ENCODE measurements at places on chromosomes 12 and 14.

- DNase-seq, result no peak
These were observed 173.3 kb upstream of the PARP11 start for GRCh38 chr12:4046495-4046840.

DNA sequence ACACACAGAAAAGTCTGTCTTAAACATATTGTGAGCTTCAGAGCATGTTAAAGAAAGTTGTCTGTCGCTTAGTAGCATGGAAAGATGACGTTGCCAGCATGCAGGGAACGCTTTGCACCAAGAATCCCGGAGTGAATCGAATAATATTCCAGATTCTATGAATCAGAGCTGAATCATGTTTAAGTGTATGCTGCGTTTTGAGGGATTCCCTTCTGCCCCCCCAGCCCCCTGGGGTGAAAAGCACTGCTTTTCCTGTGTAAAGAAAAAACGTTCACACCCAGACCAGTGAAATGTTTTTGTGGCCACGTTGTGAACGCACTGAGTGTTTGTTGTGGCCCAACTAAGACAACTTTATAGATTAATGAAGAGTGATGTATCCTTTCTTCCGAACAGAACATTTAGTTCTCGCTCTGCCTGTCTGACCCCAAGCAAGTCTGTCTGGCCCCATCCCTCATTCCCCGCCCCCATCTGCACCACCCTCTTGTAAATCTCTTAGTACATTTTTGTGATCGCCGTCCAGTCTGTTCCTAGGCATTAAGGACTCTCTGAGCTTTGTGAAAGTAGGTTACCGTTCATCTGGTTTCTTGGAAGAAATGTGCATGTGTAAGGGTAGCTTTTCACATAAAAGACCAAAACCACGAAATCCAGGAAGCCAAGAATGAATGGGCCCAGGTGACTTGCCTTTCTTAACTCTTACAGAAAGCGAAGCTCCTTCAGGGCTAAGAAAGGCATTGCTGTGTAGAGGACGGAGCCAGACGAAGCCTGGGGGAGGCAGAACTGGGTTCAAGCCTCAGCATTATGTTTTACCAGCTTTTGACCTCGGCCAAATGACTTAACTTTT is 103.0 kb downstream of the SAMD4A start:
- no peak for DNase-seq

- DNase-seq, result no peak
These were observed 375.0 kb downstream of the TRHDE start for GRCh38 chr12:72647139-72647538.

- peak; percentile 38 for DNase-seq
These were observed 930.5 kb upstream of the NOVA1 start for GRCh38 chr14:27528328-27528727.

- no peak for DNase-seq
These were observed 613.8 kb downstream of the KCNH5 start for GRCh38 chr14:62431496-62431895.

DNA sequence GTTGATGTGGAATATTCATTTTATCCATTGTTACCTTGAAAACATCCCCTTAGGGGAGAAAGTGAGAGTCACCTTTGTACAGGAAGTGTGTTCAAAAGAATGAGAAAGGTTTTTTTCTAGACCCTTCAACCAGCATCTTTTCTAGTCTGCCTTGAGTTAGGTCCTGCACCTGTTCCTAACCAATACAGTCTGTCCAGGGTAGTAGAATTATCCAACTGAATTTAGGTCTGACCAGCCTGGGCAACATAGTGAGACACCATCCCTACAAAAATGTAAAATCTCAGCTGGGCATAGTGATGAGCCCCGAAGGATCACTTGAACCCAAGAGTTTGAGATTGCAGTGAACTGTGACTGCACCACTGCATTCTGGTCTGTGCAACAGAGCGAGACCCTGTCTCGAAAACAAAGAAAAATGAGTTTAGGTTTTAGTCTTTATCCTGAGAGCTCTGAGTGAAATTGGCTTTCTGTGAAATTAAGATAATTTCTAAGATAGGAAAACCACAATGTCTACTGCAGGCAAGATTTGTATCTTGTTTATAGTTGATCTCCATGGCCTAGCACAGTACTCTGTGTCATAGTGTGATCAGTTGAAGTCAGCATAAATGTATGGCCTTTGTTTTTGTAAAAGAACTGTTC is 25.2 kb downstream of the ARHGAP5 start:
- DNase-seq, result no peak

GRCh38 chr14:99131632-99132271 is 140.2 kb downstream of the BCL11B start:
- DNase-seq, result no peak

DNA sequence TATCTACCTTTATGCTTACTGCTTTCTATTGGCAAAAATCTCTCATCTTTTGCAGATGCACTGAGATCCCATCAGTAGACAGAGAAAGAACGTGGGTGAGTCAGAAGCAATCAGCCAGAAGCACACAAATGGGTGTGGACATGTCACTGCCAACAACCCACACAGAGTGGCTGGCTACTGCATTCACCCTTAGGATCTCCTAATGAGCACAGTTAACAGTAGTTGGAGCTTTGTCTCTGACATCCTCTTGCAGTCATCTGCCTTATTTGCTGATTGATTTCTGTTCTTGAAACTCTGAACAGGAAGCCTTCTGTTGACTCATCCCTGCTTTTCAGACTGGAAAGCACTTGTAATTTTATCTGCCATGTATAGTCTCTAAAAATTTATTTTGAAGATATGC is 117.2 kb downstream of the RGS6 start:
- DNase-seq, result no peak

- no peak for DNase-seq
These were observed 58.9 kb downstream of the NCOR2 start for GRCh38 chr12:124508381-124509079.

DNA sequence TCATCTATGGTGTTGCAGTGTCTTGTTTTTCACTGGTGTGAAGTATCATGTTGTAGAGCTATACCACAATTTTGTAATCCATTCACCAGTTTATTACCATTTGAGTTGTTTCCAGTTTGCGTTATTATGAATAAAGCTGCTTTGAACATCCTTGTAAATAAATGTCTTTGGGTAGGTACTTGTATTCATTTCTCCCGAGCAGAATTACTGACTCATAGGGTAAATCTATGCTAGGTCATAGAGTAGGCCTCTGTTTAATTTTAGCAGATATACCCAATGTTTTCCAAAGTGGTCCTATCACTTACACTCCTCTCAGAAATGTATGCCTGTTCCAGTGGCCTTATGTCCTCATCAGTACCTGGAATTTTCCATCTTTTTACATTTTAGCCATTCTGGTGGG is 6.6 kb upstream of the GOLGA5 start:
- no peak for DNase-seq

DNA sequence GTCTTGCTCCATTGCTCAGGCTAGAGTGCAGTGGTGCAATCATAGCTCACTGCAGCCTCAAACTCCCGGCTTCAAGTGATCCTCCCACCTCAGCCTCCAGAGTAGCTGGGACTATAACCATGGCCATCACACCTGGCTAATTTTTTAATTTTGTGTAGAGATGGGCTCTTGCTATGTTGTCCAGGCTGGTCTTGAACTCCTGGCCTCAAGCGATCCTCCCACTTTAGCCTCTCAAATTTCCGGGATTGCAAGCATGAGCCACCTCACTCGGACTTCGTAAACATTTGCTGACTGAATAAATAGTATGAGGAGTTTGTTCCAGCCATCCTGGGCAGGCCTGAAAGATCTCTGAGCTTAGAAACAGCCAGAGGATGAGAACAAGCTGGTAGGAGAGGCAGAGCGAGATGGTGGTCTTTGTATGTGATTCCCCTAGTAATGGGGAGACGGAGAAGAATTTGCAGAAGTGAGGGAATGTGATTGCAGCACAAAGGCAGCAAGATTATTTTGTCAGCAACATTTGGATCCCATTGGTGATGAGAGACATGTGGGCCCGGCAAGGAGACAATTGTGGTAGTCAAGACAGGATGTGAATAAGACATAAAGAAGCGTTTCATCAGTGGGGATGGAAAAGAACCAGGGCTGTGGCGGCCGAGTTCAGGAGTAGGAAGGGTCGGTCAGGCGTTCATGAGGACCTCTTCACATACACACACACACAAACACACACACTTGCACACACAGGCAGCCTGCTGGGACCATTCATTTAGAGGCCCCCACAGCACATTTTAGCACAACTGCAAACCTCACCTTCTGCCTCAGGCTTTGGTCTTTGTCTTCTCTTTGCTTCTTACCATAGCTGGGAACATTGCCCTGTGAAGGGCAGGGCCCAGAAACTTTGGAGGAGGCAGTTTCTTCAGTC is 155.5 kb downstream of the ZFP36L1 start:
- DNase-seq, result no peak

GRCh38 chr12:33634544-33634943 is 194.9 kb upstream of the SYT10 start:
- DNase-seq, result no peak

DNA sequence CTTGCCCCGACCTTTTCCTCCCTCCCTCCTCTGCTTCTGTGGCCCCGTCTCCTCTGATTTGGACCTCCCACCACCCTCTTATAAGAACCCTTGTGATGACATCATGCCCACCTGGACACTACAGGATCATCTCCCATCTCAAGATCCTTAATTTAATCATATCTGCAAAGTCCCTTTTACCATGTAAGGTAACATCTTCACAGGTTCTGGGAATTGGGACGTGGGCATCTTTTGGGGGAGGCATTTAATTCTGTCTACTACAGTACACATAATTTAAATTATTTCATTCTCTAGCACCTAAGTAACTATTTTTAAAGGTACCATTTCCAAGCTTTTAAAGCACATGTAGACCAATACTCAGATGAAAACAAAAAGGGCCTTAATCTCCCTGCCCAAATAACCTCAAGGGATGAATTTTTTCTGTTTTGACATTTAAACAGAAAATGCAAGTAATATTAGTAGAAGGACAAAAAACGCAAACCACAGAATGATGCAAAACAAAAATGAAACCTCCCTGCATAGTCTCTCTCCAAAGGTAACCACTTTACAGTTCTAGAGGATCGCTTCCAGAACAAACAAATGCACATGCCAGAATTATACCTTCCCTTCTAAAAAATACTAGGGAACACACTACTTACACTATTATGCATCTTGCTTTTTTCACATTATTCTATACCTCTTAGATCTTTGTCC is 222.1 kb downstream of the AACS start:
- DNase-seq, result no peak

DNA sequence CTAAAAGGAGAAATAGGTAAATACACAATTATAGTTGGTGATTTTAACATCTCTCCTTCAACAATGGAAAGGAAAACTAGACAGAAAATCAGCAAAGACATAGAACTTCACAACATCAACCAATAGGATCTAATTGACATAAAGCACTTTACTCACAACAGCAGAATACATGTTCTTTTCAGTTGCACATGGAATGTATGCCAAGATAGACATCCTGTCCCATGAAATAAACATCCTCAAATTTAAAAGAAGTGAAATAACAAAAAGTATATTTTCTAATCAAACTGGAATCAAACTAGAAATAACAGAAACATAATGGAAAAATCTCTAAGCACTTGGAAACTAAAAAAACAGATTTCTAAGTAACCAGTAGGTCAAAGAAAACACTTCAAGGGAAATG is 296.2 kb upstream of the RGS6 start:
- DNase-seq, result no peak
